Activated CD8-positive, alpha-beta T cell treated with anti-CD3 and anti-CD28 coated beads for 36 hours (primary cell): ENCODE measurements at places on chromosomes 6 and 20. TPM values are rescaled to one million over a fixed set of nuclear protein-coding genes. Genes with fewer than 3 reads are reported as not detected.

Gene FOXF2
- not detected for total RNA-seq

Gene VWA7
- 1.6 TPM for total RNA-seq

Gene TGM3
- total RNA-seq, result not detected

Gene DEFB112
- not detected for total RNA-seq

Gene CRISP3
- total RNA-seq, result not detected

GRCh38 chr6:69917834-69918233, 51.5 kb downstream of the COL19A1 start:
- peak; percentile 34 for DNase-seq

- peak; percentile 7 for DNase-seq
Measured at GRCh38 chr6:150352321-150353296, 16.2 kb upstream of the IYD start.

GRCh38 chr6:158645064-158646022, 800 bp upstream of the DYNLT1 start:
- peak; percentile 57 for DNase-seq

GRCh38 chr20:2507875-2508630, 662 bp downstream of the ZNF343 start:
- DNase-seq, result peak; percentile 20

- no peak for DNase-seq
Measured at GRCh38 chr20:46359233-46359751, 47.1 kb downstream of the ELMO2 start.

DNA sequence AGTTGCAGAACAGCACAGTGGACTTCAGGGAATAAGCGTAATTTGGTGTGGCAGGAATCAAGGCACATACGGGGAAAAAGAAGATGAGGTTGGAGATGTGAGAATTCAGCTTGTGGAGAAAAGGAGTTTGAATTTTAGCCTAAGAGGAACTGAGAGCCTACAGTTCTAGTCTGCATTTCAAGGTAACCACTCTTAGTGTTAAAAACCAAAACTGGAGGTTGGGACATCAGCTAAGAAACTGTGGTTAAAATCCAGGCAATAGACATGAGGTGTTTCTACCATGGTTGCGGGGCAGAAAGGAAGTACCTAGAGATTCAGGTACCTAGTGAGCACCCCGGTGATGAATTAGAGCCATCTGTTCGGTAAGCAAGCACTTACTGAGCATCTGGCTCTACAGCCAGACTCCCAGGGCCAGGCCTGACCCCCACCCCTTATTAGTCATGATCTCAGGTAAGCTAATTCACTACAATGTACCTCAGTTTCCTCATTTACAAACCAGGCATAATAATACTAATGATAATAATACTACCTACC, 44.4 kb downstream of the FAXC start:
- DNase-seq, result no peak

DNA sequence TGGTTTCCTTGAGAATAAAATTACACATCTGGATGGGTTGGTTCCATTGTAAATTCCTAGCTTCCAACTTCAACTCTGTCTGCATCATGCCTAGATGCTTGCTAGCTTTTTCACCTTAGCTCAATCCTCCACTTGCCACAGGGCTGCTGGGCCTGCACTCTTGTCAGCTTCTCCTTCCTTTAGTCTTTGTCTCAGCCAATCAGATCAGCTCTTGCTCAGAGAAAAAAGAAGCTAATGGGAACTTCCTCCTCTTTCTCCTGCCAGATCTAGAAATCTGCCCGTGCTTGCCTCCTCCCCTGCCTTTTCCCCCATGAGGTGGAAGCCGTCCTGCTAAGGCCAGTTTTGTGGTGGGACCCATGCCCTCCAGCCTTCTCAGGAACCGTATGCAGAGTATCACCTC, 18.5 kb downstream of the RAE1 start:
- DNase-seq, result no peak

- DNase-seq, result no peak
Measured at GRCh38 chr6:12294851-12295536, 4.8 kb downstream of the EDN1 start.

GRCh38 chr6:67129780-67130179, 1422.8 kb upstream of the EYS start:
- no peak for DNase-seq

DNA sequence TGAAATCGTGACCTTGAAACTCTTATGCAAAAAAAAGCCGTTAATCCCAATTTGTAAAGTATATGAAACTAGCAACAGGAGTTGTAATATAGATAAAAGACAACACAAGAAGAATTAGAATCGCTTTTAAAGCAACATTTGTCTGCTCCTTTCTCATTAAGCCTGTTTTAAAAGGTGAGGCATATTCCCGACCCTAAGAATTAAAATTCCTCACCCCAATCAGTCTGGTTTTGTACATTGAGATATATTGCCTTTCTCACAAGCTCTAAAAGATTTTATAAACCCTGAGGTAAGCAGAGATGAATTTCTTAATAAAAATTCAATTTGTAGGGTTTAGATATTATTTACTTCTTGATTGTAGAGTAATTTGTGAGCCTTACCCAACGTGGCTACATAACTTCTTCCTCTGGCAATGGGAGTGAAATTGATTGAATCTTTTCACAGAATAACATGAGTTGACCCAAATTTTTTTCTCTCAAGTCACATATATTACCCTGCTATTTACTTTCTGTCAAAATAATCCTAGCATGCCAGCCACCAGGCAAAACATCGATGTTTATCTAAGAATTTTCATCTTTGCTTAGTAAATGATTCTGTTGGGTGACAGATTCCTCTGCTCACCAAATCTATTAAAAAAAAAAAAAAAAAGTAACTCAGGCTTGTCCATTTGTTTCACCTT, 173.7 kb downstream of the HACE1 start:
- DNase-seq, result no peak

- no peak for DNase-seq
Measured at GRCh38 chr20:11920083-11920482, 2.4 kb downstream of the BTBD3 start.

DNA sequence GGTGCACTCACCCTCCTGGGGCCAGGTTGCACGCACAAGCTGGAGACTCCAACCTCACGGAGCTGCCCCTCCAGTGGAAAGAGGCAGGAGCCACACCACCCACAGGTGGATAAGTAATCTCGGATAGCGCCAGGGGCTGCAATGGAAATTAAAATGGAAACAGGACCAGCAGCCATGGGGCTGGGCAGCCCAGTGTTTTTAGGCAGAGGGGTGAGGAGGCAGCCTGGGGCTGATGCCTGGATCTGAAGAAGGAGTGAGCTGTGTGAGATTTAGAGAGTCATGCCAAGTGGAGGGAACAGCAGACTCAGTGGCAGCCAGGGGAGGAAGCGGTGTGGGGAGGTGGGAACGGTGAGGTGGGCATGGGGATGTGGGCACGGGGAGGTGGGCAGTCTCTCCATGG, 275.6 kb downstream of the SMOC2 start:
- no peak for DNase-seq

GRCh38 chr6:42175860-42176259, 2.7 kb downstream of the GUCA1A start:
- peak; percentile 15 for DNase-seq

GRCh38 chr20:59790346-59790745, 143.1 kb downstream of the SYCP2 start:
- no peak for DNase-seq
